Breast epithelium (tissue), 4 donors: ENCODE measurements at places on chromosomes 11 and 22.

DNA sequence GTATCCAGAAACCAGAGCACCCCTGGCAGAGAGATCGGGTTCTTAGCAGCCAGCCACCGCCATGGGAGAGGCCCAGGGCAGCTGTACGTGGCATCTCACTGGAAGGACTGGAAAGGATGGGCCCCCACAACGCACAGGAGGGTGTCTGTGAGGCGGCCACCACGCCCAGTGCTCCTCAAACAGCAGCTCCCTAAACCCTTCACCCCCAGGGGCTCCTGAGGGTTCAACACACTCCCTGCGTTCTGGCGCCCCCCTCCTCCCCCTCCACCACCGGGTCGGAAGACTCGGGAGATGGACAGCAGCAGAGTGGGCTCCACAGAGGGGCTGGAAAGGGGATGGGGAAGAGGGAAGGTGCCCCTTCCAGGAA is 1.1 kb downstream of the MAPK12 start:
- no peak for DNase-seq

DNA sequence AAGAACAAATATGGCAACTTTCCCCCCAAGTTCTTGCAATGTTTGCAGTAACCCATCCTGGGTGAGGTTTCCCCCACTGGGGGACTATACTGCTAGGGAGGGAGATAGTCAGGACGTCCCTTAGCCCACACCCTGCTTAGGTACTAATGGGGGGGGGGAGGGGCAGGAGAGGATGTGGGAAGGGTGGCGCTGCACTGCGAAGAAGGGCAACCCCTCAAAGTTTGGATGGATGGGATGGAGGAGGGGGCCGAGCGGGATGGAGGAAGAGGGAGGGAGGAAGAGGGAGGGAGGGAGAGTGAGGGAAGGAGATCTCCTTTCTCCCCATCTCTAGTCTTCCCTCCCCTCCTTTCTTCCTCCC is 100.6 kb upstream of the HSD17B12 start:
- no peak for DNase-seq

DNA sequence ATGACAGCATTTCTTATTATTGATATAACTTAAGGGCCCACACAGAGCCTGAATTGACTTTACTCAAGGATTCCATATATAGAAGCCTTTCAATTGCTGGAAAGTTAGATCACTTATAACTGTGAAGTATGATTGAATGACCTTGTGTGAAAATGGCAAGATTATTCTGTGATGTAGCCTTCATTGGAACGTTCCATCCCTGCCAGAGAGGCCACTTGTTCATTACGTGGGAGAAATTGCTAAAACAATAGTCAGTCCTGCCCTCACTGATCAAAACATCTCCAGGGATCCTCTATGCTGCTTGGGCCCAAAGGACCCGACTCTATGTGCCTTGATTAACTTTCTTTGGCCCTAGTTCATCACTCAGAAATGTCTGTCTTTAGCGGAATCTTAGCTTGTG is 159.5 kb upstream of the BLID start:
- no peak for DNase-seq

DNA sequence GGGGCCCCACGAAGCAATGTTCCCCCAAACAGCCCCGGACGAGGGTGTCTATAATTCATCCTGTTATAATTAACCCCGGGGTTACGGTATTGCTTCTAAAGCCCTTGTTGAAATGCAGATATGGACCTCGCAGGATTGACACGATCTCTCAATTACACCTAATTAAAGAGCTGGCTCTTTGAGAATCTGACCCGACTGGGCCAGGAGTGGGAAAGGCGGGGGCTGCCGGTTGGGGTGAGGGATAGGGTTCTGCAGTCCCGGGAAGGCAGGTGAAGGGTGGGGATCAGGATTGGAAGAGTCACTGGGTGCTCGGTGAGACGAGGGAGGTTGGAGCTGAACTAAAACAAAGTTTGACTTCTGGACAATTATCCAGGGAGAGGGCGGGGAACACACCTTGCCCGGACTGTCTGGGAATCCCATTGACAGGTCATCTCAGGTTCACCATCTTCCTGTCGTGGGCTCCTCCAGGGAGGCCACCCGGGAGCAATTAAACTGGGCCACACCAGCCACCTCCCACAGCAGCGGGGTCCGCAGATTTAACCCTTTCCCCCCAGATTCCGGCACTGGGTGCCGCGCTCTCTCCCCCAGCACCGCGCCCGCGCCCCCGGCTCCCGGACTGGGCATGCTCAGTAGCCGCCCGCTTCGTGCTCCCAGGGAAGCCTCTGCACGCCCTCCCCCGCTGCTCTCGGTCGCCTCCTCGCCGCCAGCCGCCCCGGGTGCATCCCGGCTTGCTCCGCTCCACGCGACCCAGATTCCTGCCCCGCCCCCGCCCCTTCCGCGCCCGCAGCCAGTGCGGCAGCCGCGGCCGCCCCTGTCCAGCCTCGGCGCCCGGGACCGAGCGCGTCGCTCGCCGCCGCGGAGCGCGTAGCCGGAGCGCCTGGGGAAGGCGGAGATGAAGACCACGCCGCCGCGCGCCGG is at the start of gene ELMOD1:
TSS of gene ELMOD1 (plus strand) at position 688 of the 918 bp plus-strand sequence. CDS start 27,043 bp downstream, outside the sequence.
- no peak for DNase-seq

DNA sequence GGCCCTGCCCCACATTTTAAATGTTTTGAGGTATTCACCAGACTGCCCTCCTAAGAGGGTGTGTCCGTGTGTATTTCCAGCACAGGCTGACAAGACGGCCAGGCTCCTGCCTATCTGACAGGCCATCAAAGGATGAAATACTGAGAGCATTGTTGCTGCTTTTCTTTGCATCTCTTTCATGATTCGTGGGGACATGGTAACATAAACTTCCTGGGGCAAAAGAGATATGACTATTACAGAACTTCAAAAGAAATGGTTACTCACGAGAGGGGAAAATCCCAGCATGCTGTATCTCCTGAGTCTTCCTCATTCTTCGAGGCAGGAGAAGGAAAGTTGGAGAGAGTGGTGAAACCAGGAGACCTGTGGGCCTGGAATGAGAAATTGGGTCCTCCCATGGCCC is 10.3 kb upstream of the BIK start:
- DNase-seq: no peak

GRCh38 chr22:46652847-46653331 is 32.7 kb downstream of the GRAMD4 start:
- no peak for DNase-seq

- no peak for DNase-seq
Observed at GRCh38 chr11:11521306-11522002, 100.4 kb downstream of the GALNT18 start.

- no peak for DNase-seq
Observed at GRCh38 chr11:34243600-34244464, 114.0 kb downstream of the ABTB2 start.

DNA sequence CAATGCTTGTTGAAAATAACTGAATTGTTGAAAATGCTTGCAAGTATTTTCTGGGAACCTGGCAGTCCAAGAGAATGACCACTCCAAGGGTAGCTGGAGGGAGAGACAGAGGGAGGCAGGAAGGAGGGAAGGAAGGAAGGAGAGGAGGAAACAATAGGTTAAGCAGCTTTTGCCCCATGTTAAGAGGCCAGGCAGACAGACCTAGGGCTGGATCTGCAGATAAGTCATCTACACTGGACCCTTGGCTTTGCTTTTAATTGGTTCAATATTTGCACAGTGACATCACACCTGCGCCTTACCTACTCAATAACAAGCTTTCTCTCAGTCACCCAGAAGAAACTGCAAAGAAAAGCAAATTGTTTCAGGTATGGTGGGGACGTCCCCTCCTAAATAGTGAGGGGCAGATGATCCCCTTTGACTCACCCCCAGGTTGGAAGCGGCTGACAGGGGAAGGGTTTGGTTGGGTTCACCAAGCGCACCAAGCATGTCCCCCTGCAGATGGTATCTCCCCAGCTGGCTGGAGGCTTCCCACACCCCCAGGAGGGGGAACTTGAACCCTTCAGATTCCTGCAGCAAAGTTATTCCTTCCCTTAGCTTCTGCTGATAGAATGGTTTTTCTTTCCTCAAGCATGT is 24.3 kb downstream of the MYH9 start:
- DNase-seq: no peak

DNA sequence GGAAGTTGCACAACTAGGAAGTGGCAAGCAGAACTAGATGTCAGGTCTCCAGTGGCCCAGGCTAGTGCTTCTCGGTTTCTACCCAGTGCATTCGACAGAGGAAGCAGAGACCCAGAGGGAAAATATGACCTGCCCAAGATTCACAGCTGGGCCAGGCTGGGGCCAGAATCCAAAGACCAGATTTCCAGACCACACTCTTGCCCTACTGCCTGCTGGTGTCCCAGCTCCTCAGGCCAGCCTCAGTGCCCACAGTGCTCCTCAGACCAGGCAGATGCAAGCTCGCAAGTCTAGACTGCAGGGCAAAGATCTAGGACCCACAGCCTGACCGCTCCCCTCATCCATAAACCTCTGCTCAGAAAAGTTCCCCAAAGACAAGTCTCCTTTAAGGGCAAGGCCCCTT is 262.6 kb downstream of the BUD13 start:
- no peak for DNase-seq
